ENCODE measurements at places on chromosomes 2 and 18.

GRCh38 chr2:205321231-205321630 lies 361.1 kb upstream of the NRP2 start:
- no peak for DNase-seq

GRCh38 chr2:650343-651310 lies 26.6 kb downstream of the TMEM18 start:
- DNase-seq, result no peak

- no peak for DNase-seq
Measured at GRCh38 chr18:63890950-63891304, 3.4 kb downstream of the SERPINB2 start.

DNA sequence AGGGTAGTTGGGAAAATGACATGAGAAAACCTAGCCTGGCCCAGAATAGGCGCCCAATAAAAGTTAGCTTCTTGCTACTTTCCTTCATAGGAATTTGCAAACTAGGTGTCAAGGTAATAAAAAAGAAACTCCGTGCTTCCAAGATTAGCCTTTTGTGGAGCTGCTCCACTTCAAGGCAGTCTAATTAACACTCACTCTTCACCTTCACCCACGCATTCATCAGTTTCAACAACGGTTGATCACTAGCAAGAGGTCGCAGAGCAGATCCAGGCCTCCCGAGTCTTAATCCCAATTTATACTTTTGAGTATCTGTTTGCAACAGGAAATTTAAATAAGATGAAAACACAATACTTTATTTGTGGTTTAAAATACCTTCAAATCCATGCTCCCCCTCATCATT lies 39.5 kb upstream of the TANK start:
- no peak for DNase-seq

DNA sequence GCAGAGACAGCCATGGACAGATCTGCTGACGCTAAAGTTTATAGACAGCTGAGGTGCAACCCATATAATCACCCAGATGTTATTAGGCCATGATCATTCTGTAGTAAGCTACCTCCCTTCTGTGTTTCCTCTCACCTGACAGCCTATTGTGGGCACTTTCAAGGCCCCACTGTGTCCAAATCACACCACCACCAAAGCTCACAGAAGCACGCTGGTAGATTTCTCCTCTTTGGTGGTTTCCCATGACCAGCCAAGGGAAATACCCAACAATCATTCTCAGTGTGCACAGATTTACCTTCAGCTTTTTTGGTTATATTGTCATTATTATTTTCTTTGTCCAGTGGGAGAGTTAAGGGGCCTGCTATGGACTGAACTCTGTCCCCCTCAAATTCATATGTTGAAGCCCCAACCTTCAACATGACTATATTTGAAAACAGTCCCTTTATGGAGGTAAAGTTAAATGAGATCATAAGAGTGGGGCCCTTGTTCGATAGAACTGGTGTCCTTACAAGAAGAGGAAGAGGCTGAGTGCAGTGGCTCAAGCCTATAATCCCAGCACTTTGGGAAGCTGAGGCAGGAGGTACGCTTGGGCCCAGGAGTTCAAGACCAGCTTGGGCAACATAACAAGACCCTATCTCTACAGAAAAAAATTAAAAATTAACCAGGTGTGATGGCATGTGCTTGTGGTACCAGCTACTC lies 74.0 kb upstream of the MSH6 start:
- DNase-seq, result no peak

DNA sequence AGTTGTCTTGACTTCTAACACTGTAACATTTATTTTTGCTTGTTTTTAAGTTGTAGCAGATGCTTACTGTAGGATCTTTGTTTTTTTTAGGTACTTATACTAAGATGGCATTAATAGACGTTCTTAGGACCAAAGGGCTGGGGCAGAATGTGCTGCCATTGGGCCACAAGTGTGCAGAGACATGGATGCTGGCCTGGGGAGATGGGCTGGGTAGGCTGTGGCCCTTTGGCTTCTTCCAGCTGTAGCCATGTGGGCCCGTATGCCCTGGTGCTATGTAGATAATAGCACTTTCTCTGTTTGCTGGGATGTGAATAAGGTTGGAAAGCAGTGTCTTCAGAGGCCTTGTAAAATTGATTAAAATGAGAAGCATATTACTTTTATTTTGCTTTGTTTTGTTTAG lies 18.8 kb downstream of the RAB31 start:
- DNase-seq, result no peak

DNA sequence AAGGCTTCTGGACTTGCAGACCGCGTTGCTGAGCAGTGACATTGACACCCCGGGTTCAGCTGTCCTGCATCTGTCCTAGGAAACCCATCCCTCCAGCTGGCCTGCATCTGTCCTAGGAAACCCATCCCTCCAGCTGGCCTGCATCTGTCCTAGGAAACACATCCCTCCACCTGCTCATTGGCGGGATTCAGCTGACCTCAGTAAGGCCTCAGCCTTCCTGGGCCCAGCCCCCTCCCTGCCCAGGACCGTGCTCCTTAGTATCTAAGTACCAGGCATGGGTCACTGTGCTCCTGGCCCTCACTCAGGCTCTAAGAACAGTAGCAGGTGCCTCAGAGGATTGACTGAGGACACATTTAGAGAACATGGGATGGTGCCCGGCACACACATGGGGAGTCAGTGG lies 1.2 kb downstream of the MLPH start:
- DNase-seq, result no peak

DNA sequence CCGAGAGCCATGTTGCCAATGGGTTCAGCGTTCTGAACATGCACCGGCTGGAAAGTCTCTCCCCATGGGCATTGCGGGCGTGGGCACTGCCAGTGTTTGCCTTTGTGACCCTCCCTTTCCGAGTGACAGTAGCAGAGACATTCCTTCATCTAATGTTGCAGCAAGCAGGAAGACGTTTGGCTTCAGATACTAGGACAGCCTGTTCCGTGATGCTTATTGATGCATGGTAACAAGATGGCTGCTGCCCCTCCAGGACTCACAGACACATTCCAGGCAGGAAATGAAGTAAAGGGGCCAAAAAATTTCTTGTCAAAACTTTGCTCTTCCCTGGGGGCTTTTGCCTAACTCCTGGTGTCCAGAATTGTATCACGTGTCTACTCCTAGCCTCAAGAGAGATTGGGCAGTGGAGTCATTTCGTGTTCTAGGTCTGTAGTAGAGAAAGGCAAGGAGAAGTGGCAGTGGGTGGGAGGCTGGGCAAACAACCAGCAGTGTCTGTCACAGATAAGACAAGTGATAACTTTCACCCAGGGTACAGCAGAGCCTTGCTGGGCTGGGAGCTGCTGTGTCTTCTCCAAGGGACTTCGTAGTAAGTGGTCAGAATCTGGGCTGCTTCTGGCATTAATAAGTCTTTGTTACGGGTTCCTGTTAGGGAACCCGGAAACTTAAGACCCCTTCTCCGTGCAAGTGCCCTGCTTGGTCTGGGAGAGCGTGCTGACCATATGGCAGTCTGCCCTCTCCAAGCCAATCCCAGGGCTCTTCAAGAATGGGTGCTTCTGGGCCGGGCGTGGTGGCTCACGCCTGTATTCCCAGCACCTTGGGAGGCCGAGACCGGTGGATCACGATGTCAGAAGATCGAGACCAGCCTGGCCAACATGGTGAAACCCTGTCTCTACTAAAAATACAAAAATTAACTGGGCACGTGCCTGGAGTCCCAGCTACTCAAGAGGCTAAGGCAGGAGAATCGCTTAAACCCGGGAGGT lies 93.5 kb downstream of the TFCP2L1 start:
- no peak for DNase-seq

- peak; percentile 76 for DNase-seq
Measured at GRCh38 chr2:101380376-101380775, 6.9 kb downstream of the CREG2 start.

- DNase-seq, result peak; percentile 18
Measured at GRCh38 chr2:148680462-148680861, 35.9 kb downstream of the EPC2 start.

- no peak for DNase-seq
Measured at GRCh38 chr2:2806711-2807110, 475.6 kb upstream of the MYT1L start.

DNA sequence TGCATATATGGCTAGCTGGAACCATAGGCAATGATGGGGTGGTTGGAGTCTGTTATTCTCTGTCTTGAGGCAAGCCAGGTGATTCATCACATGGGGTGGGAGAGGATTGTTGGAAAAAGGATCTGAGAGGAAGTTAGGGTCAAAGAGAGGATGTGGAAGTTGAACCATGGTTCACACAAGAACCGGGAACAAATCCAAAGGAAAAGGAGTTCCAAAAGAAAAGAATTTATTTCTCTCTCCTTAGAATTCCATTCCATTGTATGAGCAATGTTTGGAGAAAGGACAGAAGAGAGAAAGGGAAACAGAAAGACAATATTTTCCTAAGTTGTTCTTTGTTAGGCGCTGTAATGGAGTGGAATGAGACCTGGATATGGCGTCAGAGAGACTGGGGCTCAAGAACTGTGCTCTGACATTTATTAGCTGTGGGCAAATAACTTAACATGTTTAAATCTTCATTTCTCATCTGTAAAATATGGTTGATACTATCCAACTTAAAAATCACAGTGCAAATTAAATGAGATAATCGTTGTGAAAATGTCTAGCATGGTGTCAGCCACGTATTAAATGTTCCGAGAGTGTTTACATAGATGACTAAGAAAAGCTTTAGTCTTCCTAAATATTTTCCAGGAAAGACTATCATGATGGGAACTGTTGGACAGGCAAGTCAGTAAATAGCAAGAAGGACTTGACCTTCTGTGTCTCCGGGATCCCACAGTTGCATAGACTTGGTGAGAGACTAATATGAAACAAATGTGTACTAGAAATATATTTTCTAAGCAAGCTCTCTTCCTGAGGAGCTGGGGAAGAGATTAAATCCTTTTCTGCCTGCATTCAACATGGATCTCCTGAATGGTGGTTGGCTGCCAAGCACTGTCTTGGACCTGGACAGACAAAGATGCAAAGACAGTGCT lies 71.4 kb downstream of the TRIB2 start:
- DNase-seq, result no peak

DNA sequence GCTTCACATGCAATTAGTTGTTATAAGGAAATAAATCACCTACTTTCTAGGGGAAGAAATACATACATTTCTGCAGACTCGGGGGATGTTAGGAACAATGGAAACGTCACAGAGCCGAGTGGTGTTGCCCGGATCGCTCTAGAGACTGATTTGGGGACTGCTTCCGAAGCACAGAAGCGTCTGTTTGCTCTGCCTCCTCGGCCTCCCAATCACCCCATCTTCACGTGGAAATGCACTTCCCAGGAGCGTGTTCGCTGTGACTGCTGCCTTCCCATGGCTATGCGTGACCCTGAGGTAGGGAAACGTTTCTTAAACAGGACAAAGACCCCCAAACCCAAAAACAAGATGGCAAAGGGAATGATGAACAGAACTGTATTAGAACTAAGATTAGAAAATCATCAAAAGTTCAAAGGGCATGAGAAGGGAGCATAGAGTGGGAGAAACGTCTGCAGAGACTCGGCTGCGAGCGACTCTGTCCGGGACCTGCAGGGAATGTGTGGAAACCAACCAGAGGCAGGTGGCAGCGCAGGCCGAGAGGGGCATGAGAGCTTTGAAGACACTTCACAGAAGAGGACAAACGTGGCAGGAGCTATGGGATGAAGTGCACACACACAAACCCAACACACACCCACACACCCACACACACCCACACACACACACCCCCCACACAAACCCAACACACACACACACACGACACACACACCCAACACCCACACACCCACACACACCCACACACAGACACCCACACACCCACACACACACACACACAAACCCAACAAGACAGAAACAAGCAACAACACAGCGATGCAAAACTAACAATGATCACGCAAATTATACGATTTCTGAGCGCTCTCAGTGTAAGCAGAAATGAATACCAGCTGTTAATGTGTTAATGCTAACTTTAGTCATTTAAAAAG lies 41.3 kb downstream of the RTP5 start:
- DNase-seq, result no peak

DNA sequence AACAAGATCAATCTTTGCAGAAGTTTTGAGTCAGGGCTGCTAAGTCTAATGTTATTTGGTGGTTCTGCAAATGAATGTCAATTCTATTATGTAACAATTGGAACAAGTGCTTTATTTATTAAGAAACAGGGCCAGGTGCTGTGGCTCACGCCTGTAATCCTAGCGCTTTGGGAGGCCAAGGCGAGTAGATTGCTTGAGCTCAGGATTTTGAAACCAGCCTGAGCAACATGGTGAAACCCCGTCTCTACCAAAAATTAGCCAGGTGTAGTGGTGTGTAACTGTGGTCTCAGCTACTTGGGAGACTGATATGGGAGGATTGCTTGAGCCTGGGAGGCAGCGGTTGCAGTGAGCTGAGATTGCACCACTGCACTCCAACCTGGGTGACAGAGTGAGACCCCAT lies 13.2 kb upstream of the RNF103 start:
- no peak for DNase-seq

DNA sequence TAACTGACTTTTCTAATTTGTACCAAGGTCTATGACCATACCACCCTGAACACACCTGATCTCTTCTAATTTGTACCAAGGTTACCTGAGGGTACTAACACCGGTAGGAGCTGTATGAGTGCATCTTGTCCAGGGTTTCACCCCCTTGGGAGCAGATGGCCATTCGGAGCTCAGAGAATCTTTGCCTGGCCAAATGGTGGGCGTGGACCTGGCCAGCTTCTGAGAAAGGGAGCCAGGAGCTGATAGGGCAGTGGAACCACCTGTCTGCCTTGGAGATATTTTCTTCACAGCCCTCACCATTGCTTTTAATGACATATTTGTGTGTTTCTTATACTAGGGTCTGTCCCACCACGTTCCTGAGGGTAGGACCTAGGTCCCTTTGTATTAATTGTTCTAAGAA lies 188.9 kb downstream of the LDLRAD4 start:
- no peak for DNase-seq

- DNase-seq, result no peak
Measured at GRCh38 chr2:70069049-70069448, 18.2 kb upstream of the PCBP1 start.

- DNase-seq, result no peak
Measured at GRCh38 chr2:2112416-2113105, 218.5 kb downstream of the MYT1L start.

- no peak for DNase-seq
Measured at GRCh38 chr2:239768907-239769553, 256.1 kb downstream of the NDUFA10 start.

- DNase-seq, result peak; percentile 19
Measured at GRCh38 chr2:109129921-109130722, 1.1 kb downstream of the SH3RF3 start.

GRCh38 chr18:57906852-57907251 lies 103.7 kb upstream of the ATP8B1 start:
- DNase-seq, result no peak
